ENCODE measurements at places on chromosomes 2 and 18.

GRCh38 chr2:203706403-203706802 lies at the start of gene CD28:
CD28 (plus strand) TSS chr2:203706639; CDS start chr2:203706697, 58 bp downstream.
- DNase-seq = no peak

DNA sequence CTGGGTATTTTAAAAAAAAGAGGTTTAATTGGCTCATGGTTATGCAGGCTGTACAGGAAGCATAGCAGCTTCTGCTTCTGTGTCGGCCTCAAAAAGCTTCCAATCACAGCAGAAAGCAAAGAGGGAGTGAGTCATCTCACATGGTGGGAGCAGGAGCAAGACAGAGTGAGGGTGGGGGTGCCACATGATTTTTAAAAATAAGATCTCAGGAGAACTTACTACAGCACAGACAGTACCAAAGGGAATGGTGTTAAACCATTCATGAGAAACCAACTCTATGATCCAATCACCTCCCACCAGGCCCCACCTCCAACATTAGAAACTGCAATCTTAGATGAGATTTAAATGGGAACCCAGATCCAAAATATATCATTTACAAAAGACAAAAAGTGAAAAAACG lies 14.6 kb downstream of the ZNF519 start:
- peak; percentile 58 for DNase-seq

DNA sequence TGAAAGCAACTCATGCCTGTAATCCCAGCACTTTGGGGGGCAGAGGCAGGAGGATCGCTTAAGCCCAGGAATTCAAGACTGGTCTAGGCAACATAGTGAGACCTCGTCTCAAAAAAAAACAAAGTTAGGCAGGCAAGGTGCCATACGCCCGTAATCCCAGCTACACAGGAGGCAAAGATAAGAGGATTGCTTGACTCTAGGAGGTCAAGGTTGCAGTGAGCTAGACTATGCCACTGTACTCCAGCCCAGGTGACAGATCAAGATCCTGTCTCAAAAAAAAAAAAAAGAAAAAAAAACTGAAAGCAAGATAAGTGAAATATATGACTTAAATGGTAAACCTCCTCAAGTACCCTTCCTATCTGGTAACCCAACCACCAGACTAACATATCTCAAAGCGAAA lies 59.8 kb downstream of the USP34 start:
- no peak for DNase-seq

DNA sequence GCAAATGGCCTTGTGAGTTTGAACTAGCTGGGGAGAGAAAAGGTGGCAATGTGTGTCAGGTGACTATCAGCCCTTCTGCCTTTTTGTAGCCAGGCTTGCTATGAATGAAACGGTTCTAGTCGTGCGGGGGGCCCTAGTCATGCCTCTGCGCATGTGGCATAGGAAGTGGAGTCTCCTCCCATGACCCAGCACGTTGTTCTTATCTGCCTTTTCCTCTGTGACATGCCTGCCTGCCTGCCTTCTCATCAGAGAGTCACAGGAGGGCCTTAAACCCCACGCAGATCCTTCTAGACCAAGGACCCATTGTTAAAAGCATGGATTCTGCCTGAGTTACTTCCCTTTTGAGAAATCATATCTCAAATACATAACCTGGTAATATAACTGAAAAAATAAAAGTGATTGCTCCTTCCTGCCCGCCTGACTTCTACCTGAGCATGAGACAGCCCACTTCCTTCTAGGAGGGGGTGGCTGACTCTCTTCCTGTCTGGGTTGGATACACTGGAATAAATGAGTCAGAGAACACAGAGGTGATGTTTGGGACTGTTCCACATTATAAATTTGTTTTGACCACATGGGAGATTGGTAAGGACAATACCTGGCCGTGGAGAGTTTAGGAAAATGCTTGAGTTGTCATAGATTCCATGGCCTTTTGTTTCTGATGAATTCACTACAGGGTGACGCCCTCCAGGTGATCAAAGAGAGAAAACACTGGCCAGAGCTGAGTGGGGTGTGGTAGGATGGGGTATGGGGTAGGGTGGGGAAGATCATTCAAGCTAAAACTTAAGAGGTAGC lies 49.8 kb downstream of the FBLN7 start:
- no peak for DNase-seq

DNA sequence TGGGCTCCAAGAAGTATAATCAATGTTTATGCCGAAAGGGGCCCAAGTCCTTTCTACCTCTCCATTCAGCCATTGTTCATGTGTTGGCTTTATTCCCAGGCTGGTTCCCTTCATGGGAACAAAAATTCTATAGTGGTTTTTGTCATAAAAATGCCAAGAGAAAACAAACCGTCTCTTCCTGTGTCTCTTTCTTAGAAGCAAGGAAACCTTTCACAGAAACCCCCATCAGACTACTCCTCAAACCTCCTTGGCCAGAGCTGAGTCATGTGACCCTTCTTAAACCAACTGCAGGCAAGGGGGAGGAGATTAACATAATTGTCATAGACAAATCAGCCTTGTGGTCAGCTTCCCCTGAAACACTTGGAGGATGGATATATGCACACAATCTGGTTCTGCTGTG lies 75.1 kb upstream of the TANK start:
- DNase-seq = no peak
